Astrocyte of the hippocampus (primary cell): ENCODE measurements at places on chromosomes 6 and 20.

- peak; percentile 23 for DNase-seq
Measured at GRCh38 chr6:115753446-115753845, 307.2 kb downstream of the FRK start.

GRCh38 chr6:26272171-26272637 is 92.8 kb upstream of the BTN3A2 start:
- peak; percentile 48 for DNase-seq

- no peak for DNase-seq
Measured at GRCh38 chr6:148758492-148758891, 11.7 kb downstream of the UST start.

DNA sequence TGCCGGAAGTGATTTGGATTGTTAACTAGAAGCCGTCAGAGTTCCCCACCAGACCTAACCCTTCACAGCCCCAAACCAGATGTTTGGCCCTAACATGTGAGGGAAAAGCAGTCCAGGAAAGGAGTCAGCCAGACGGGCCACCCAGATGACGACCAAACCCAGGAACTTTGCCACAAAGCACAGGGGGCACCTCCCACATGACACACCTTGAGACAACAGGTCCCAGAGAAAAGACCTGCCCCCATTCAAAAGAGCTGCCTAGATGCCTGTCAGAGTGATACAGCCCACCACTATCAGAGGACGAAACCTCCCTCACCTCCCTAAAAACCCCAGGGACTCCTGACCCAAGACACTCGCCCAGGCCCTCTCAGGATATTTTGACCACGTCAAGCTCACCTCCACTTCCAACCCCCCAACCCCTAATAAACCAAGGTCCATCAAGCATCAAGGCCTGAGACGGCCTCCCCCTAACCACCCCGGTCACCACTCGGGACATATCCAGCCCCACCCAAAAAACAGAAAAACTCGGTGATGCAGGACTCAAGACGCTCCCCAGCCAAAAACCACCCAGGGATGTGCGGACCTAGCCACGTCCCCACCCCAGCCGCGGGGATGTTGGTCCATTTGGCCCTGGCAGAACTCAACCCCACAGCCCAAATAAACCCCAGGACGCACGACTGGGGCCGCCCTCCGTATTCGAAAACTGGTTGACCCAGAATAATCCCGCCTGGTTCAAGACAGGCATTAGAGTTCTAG is 662 bp downstream of the ZNF343 start:
- DNase-seq = peak; percentile 12

- DNase-seq = no peak
Measured at GRCh38 chr6:29183594-29183993, 12.9 kb downstream of the OR2J2 start.

- no peak for DNase-seq
Measured at GRCh38 chr6:92159046-92159445, 1260.3 kb downstream of the EPHA7 start.

DNA sequence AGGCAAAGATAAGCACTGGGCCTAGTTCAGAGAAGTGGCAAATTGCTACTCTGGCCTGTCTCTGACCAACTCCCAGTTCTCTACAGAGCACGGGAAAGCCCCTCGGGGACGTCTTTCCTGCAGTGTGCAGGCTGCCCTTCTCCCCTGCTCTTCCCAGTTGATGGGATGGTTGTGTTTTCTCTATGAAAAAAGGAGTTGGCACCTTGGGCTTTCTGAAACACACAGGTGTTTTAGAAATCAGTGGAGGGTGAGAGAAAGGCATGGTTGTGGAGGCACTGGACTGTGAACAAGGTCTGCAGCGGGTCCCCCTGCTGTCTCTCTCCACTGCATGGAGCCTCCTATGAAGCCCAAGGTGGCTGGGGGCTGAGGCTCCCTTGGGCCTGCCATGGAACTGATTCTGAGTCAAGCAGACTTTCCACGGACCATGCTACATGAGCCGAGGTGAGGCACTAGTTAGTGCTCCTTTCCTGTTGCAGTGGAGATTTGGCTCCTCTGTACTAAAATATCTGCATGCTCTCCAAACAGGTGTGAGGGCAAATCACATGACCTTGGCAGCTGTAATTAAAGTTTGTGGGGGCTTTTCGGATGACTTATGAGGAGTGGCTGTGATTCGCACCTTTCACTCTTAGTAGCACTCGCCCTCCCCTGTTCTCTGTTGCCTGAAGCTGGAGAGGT is 16.3 kb downstream of the GTSF1L start:
- no peak for DNase-seq

- no peak for DNase-seq
Measured at GRCh38 chr6:137676888-137677287, 182.7 kb upstream of the OLIG3 start.

DNA sequence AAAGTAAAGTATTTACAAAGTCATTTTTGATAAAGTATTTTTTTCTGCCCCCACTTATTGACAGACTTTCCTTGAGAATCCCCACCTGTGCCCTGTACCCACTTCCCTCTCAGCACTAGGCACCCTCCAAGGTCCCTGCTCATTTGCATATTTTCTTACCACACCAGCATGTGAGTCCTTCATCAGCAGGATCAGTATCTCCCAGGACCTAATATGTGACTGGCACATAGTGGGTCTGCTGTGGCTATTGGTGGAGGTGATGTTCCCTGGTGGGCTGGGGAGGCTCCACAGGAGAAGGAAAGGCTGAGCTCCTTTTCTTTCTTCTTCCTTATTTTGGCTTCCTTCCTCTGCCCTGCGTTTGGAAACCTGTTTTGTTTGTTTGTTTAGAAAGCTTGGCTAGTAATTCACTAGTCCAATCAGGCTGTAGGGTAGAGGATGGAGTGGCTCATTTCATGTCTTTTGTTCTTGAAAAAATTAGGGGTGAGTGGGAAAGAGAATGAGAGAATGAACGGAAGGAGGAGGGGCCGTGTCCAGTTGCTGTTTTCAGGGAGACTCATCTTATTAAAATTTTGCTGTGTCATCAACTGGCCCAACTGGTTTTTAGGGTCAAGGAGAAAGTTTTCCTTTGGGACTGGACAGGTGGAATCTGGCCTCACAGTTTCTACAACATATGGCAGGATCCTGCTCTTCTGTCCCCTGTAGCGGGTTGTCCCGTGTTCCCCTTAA is 2.8 kb upstream of the RNF24 start:
- DNase-seq = no peak

- DNase-seq = no peak
Measured at GRCh38 chr6:158175111-158175510, 7.0 kb downstream of the GTF2H5 start.

DNA sequence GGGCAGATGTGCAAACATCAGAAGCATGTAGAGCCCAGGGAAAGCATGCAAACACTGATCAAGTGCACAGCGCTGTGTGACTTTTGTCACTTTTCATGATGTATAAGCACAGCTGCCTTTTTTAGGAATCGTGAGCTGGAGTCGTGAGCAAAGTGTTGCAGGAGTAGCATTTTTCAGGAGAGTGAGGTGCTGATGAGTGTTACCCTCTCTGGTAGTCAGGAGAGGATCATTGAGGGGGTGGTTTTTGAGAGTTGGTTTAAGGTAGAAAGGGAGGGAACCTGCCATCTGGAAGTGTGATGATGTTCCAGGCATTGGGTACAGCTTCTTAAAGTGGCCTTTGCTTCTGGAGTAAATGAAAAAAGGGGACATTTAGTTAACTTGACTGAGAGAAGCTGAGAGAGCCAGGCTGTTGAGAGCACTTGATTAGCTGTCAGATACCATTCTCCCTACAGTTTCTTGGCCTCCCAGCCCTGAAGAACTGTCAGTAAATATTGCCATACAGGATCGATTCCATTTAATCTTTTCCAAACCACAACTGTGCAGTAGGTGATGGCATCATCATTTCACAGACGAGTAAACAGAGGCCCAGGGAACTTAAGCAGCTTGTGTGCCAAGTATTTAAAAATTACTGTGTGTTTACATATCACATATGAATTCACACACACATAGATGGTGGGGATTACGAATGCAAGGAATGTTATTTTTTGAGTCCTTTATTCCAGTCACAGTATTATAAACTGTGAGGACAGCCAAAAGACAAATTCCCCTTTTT is 28.9 kb downstream of the TPD52L1 start:
- DNase-seq = peak; percentile 56

- DNase-seq = no peak
Measured at GRCh38 chr20:22620342-22620741, 36.0 kb upstream of the FOXA2 start.

- DNase-seq = peak; percentile 84
Measured at GRCh38 chr20:44187054-44187771, at the start of gene JPH2. TSS of gene JPH2 (minus strand) at chr20:44187188. CDS start at chr20:44186705, 483 bp downstream.

DNA sequence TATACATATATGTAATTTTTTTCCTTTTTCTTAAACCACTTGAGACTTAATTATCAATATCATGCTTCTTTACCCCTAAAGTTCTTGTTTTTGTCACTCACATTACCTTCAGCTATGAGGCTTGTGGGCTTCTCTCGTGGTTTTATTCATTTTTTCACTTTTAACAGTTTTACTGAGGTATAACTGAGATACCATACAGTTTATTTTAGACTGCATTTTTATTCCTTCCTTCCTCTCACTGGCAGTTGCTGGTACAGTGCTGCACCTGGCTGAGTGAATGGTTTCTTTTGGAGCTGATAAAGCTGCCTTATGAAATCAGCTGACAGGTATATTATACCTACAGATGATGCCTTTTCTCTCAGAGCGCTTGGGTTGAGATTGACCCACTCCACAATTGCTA is 54.4 kb downstream of the LRP11 start:
- DNase-seq = no peak

GRCh38 chr6:109188115-109188411 is 92.8 kb downstream of the CEP57L1 start:
- no peak for DNase-seq

DNA sequence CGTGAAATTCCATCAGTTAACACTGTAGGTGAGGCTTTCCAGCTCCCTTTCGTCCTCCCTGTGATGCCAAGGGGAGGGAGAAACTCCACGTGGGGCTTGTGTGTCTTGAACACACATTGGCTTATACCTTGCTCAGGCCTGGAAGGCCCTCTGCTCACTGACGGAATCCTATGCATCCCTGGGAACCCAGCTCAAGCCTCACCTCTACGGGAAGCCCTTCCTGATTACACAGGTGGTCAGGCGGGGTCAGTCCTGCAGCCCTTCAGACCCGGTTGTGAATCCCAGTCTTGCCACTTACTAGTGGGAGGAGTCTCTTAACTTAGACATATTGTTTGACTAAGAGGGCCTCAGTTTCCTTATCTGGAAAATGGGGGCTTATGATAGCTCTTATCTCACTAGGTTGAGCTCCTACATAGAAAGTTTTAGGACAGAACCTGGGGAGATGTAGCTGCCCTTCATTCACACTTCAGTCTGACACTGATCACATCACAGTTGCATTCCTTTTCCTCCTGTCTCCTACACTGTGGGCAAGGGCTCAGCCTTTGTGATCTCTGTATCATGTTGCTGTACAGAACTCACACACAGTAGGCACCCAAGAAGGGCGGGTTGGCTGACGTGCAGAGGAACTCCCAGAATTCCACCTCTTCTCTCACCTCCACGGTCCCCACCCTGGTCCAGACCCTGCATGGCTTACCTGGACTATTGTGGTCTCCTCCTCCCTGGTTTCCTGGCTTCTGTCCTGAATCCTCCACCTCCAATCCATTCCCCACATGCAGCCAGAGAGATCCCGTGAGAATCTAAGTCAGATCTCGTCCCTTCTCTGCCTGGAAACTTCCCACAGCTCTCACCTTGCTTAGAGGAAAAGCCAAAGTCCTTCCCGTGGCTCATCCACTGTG is 129.6 kb downstream of the CEBPB start:
- no peak for DNase-seq

GRCh38 chr20:39021748-39022147 is 59.6 kb downstream of the DHX35 start:
- no peak for DNase-seq

DNA sequence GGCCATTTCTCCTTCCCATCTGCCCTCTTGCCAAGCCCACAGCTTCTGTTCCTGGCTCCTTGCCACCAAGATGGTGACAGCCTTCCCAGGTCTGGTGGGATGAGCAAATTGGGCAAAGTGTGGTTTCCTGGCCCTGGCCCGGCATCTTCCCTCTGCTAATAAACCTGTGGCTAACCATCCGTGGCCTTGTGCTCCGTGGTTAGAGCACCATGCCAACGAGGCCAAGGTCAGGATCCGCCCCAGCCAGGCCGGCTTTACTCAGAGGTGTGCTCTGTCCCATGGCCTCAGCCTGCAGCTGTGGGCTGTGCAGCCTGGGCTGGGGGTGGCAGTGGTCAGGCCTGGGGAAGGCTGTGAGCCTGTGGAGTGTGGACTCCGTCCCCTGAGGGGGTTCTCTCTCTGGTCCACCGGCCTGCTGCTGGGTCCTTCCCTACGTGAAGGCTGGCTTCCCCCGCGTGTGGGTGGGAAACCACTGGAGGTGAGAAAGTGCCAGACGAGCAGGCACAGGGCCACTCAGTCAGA is 117.4 kb downstream of the VEGFA start:
- peak; percentile 23 for DNase-seq

- DNase-seq = no peak
Measured at GRCh38 chr6:130811932-130812331, 15.3 kb upstream of the SMLR1 start.

DNA sequence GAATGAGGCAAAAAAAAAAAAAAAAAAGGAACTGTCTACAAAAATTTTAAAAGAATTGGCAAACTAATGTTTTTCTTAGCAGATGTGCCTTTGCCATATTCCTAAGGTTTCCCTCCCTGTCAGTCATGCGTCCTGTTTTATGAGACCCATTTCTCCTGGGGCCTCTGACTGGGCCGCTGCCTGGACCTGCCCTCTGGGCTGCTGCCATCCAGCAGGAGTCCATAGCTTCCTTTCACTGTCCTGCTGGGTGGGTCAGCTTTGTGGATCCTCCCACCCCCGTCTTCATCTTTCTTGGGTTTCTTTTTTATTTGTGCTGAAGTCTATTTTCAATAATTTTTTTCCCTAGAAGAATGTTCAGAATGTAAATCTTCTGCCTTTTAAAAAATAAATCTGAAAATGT is 110.8 kb upstream of the SCP2D1 start:
- no peak for DNase-seq

DNA sequence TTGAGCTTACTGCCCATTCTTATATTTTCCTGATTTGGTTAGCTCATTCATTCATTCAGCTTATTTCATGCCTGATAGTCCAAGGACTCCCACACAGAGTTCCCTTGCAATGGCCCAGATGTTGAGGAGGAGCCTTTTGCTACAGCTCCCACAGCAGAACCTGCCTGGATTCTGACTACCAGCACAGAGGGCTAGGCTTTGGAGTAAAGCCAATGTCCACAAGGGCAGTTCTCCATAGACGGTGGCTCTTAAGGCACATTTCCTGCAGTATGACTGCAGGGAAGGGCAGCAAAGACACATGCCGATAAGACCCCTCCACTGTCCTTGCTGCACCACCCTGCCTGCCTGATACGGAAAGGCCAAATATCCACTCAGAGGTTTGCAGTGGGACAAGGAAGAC is 112.3 kb upstream of the SYNDIG1 start:
- peak; percentile 7 for DNase-seq
